Epithelial cell of esophagus (primary cell): ENCODE measurements at places on chromosomes 7 and 10.
A peak's percentile ranks its signal among the peaks of the same experiment; 100 is the strongest.

- no peak for DNase-seq
Observed at GRCh38 chr10:13911821-13912520, 325.2 kb downstream of the PRPF18 start.

DNA sequence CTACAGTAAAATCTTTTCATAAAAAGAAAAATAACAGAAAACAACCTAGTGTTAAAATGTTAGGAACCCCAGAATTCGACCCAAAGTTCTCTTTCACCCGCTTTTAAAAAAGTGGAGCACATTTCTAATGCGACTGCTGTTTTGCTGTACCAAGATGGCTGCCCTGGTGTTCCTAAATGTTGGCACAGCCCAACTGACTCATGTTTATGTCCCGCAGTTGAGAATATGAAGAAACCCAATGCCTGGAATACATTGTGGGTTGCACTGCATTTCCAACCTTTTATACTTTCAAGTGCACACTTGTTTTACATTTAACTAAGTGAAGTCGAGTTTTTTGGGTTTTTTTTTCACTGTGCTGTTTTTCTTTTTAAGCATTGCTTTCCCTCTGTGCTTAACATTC is 944 bp downstream of the STEAP1B start:
- DNase-seq: no peak

- no peak for DNase-seq
Observed at GRCh38 chr7:27595009-27595408, 67.7 kb downstream of the HIBADH start.

DNA sequence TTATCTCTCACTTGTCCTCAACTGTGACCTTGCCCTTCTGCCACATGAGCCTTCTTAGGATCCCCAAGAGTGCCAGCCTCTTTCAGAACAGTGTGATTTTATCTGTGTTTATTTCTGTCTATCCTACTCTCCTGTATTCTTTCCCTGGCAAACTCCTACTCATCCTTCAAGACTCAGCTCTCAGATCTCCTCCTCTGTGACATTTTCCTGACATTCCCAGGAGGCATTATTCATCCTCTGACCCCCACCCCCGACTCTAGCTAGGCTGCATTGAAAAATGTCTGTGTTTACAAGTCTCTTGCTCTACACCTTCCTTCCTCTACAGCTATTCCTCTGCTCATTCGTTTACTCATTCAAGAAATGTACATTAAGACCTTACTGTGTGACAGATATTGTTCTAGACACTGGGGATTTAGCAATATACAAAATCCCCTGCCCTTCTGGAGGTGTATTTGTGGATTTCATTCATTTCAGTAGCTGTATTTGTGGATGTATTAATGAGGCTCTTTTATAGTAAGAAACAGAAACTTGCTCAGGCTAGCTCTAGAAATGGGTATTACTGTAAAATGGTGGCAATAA is 61.4 kb upstream of the COMTD1 start:
- DNase-seq: peak; percentile 37

DNA sequence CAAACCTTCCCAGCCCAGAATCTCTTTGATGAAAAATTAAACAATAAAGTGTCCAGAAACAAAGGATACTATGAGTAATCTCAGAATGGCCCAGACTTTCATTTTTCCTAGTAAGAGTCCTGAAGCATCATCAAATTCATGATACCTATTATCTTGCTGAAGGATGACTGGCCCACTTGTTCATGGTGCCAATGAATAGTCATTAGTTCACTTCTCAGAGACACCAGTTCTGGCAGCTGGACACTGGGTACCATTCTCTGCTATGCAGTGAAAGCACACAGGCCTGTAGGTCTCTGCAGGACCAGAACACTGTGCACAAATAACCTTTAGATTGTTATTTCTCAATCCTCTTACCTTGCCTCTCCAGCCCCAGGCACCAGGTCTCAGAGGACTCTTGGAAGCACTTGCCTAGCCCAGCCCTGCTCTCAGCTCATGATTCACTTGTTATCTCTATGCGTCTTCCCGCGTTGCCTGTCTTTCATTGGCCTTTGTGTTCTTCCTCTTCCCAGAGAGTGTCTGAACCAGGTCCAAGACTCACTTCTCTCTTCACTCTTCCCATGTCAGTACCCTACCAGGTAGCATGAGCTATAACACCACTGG is 98.1 kb upstream of the AGBL3 start:
- peak; percentile 86 for DNase-seq

GRCh38 chr7:99325001-99325493 is 651 bp upstream of the ARPC1A start:
- no peak for DNase-seq

- no peak for DNase-seq
Observed at GRCh38 chr7:24227603-24228359, 56.2 kb upstream of the NPY start.

DNA sequence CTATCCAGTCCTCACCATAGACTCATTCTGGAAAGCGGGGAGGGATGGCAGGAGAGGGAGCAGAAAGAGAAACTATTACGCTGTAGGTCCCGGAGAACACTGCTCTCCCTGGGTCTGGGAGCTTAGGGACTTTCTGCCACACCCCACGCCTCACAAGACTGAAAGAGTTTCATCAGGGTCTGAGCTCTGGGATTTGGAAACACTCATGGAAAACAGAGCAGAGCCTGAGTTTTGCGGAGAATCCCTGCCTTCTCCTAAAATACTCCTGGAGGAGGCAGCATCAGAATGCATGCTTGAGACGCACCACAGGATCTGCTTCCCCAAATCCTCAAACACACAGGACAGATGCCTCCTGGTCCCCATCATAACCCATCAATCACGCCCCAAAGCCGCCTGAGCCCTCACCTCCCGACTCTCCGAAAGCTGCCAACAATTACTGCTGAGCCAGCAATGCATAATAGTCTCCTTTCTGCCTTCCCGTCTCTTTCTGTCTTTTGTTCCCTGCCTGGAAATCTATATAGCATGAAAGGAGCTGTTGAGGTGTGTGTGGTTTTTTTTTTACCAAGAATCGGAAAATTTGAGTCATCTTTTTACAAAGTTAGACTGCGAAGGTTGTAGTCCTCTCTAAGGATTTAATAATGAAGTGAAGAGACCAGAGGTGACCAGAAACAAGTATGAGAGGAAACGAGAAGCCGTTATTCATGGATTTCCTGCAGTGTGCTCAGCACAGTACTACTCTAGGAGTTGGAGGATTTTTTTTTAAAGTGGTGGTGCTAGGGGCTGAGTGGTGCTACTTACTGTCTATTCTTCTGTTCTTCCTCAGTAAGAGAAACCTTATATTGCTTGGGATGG is 37.7 kb downstream of the ASB13 start:
- DNase-seq: no peak

DNA sequence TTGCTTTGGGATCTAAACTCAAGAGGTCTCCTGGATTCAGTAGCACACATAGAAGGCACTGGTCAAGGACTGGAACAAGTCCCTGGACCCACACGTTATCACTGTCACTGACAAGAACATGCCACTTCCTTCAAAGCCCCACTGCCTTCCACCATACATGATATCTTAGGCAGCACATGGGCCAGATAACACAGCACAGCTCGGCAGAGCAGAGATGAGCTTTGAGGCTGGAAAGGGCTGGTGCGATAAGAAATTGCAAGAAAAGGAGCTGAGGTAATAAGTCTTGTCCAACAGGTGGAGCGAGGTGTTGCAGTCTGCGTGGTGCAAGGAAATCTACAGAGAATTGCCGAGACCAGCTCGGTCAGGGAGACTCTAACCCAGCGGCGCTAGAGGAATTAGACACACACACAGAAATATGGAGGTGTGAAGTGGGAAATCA is 139.8 kb upstream of the CDK13 start:
- peak; percentile 51 for DNase-seq

- no peak for DNase-seq
Observed at GRCh38 chr7:71133232-71133622, 1.3 kb downstream of the GALNT17 start.

- no peak for DNase-seq
Observed at GRCh38 chr7:143012001-143012400, 14.9 kb downstream of the OR9A2 start.

DNA sequence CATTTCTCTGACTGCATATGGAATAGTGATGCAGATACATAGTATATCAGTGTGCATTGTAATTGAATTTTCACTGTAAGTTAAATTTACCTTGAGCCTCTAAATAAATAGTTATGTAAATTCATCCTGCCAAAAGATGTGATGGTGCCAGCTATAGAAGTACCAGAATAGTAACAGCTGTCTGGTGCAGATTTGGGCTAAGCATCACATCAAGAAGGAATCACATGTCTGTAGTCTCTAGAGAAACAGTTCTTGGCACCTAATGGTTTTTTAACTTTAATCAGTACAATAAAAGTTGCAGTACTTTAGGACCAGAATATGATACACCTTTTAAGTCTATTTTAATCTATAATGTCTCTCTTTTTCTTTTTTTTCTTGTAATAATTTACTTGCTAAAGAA is 17.4 kb downstream of the PLEKHA1 start:
- no peak for DNase-seq

DNA sequence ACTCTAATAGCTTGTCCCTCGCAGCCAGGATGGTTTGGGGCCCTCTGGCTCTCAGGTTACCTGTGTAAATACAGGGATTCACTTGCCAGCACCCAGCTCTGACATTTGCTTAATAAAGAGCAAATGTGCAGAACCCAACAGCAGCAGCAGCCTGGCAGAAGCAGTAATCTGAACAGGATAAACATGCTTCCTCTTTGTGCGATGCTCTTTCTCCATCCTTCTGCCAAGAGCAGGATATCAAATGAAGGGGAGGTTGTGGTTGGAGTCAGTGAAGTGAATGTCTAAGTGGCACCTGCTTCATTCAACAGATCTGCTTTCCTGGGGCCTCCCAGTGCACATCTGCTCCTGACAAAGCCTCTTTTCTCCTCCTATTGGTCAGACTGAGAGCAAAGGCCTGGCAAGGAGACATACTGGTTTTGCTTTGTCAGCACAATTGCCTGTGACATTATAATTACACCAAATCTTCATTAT is 130.3 kb downstream of the NRF1 start:
- DNase-seq: no peak

- DNase-seq: no peak
Observed at GRCh38 chr7:44995555-44996493, 4.2 kb upstream of the CCM2 start.

- no peak for DNase-seq
Observed at GRCh38 chr7:47535035-47535703, 46.7 kb downstream of the TNS3 start.

DNA sequence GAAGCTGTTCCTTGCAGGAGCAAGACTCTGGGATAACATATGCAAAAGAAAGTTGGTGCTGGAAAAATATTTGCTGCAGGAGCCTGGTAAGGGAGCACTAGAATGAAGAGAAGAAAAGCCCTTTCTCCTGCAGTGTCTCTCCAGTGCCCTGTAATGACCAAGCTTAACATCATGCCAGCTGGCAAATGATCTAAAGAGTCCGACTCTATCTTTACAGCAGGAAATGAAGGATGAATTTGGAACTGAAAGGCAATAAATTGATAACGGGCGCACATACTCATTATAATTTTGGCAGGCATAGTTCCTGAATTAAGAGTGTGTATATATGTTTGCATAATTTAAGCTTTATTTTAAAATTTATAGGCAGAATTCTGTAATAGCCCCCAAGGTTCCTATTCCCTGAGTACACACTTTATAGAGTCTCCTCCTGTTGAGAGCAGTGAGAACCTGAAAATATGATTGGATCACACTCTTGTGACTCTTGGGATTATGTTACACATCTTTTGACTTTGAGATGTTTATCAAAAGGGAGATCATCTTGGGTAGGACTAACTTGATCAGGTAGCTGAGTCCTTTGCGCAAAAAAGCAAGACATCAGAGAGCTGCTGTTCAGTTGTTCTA is 299.0 kb upstream of the MBL2 start:
- no peak for DNase-seq

DNA sequence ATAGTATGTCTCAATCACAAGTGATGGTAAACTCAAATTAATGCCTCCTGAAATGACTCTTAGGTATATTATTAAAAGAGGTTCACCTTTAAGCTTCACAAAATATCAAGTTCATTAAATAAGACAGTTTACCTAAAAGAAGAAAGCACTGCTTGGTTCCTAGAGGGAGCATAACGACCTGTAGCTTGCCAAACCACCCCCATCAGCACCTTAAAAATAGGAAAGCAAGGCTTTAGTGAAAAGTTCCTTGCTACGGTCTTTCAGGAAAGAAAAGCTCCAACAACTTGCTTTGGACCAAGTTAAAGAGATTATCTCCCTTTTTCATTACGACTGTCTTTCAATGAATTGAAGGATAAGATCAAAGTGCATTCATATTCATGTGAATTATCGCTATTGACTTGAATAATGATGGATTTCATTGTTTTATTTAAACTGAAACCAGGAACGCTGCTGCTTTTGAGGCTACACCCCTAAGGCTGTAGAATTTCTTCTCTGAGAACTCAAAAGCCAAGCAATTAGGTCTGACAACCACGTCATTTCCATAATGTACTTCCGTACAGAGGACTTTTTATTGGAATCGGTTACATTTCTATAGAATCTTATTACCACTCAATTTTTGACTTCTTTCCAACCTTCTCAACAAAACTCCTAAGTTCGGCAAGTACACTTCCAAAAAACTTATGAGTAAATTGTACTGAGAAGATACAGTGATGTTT is 7.0 kb upstream of the SPAG6 start:
- DNase-seq: no peak

GRCh38 chr7:30563326-30563942 is 31.2 kb upstream of the GARS1 start:
- peak; percentile 82 for DNase-seq

GRCh38 chr10:133378251-133379096 is 588 bp upstream of the PAOX start:
- DNase-seq: peak; percentile 51

DNA sequence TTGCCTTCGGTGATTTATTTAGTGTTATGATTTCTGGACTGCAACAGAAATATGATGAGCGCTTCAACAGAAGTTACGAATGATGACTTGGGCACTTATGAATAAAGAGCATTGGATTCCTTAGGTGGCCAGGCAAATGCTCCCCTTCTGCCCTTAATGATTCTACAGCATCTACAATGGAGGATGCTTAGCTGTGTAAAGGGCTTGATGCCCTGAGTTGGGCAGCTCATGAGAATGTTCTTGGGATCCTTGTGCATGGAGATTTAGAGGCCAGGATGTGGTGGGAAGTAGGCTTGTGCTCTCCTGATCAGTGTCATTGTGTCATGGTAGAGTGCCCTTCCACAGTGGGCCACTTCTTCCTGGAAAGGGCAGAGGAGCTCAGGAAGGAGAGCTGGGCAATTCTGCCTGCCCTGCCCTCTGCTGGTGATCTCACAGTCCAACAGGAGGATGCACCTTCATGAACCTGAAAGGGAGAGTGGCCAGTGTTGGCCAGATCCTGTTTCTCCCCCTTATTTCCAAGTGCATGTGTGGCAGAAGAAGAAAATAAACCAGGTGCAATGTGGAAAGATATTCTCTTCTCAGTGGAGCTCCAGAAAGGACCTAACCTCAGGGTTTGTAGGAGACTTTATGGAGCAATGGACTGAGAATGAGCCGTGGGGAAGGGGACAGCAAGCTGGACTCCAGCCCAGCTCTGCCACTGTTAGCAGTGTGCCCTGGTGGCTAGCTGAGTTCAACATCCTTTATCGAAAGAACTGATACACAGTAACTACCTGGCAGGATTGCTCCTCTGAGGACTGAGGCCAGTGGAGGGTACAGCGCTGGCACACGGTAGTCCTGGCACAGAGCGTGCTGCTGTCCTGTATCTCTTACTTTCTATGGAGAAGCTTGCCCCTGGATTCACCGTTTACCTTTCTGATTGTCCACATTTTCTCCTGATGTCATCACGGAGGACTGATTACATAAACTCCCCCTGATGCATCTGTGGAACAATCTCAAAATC is 182.9 kb downstream of the BMPER start:
- peak; percentile 61 for DNase-seq

GRCh38 chr7:156918635-156919034 is 25.7 kb upstream of the LMBR1 start:
- no peak for DNase-seq

GRCh38 chr10:89795840-89796239 is 94.5 kb downstream of the KIF20B start:
- DNase-seq: no peak
